ENCODE measurements at places on chromosomes 3 and 15.

GRCh38 chr3:28935146-28935545 is 345.7 kb upstream of the RBMS3 start:
- DNase-seq, result no peak

DNA sequence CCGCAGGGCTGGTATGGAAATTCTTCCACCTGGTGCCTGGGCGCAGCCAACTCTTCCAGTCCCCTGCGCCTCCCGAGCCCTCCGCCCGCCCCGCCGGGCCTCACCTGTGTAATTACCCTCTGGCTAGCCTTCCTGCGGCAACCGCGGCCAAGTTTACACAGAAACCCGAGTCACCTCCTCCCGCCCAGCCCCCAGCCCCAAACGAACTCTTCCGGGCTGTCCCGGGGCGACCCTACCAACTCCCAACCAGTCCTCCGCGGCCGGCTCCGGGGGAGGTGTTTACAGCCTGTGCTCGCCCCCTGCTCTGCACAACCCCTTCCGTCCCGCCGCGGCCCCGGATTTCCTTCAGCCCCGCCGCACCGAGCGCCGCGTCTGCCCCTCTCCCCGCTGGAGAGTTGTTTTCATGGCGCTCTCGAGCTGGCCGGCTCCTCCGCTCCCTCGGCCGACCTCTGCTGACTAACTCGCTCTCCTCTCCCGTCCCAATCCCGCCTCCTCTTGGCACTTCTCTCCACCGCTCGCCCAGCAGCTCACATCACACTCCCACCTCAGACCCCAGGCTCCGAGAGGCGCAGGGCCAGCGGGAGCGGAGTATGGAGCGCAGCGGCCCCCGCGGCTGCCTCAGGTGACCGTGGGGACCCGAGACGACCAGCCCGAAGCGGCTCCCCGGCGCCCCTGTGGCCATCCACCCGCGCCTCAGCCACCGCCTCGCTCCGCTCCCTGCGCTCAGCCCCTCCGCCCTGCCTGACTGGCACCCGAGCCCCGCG is 538 bp downstream of the ATOSA start:
- peak; percentile 44 for DNase-seq

- DNase-seq, result no peak
These were observed 59.4 kb downstream of the MCTP2 start for GRCh38 chr15:94290730-94291129.

DNA sequence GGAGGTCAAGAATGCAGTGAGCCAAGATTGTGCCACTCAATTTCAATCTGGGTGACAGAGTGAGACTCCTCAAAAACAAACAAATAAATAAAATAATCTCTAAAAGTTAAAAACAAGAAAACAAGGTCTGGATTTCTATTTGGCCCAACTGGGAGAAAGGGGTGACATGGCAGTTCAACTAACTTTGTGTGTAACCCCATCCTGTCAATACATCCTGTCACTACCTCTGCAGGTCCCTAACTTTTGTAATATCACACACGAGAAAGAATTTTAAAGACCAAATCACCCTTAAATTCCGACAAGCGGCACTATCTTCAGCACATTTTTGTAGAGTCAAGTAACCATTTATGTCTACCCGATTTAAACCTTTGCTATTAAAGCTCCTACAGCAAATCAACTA is 10.2 kb downstream of the SLTM start:
- no peak for DNase-seq

GRCh38 chr3:48518069-48518468 is 14.1 kb upstream of the SHISA5 start:
- no peak for DNase-seq

GRCh38 chr15:52113708-52114107 is 1.1 kb upstream of the BCL2L10 start:
- DNase-seq, result no peak

- no peak for DNase-seq
These were observed 626.6 kb downstream of the MCTP2 start for GRCh38 chr15:94858011-94858410.

DNA sequence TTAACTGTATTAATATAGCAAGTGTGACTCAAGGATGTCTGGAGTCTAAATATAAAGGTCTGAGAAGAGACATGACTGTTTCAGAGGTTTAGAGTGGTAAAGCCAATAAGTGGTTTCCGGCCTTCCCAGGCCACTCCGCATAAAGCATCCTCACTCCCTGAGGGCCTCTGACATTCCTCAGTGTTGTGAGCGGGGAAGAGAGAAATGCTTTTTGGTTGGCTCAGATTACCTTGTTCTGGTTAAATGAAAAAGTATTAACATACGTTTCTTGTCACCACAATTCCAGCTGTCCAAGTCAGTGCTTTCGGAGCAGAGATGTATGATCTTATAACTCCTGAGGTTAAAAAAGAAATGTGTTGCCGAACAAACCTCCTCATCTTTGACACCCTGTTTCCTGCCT is 103.8 kb downstream of the RBMS3 start:
- DNase-seq, result peak; percentile 97

GRCh38 chr3:11393401-11393800 is 121.2 kb downstream of the ATG7 start:
- no peak for DNase-seq

GRCh38 chr15:25087137-25087536 is 132.3 kb downstream of the SNRPN start:
- no peak for DNase-seq

- DNase-seq, result no peak
These were observed 12.7 kb upstream of the OXSR1 start for GRCh38 chr3:38152609-38153008.

DNA sequence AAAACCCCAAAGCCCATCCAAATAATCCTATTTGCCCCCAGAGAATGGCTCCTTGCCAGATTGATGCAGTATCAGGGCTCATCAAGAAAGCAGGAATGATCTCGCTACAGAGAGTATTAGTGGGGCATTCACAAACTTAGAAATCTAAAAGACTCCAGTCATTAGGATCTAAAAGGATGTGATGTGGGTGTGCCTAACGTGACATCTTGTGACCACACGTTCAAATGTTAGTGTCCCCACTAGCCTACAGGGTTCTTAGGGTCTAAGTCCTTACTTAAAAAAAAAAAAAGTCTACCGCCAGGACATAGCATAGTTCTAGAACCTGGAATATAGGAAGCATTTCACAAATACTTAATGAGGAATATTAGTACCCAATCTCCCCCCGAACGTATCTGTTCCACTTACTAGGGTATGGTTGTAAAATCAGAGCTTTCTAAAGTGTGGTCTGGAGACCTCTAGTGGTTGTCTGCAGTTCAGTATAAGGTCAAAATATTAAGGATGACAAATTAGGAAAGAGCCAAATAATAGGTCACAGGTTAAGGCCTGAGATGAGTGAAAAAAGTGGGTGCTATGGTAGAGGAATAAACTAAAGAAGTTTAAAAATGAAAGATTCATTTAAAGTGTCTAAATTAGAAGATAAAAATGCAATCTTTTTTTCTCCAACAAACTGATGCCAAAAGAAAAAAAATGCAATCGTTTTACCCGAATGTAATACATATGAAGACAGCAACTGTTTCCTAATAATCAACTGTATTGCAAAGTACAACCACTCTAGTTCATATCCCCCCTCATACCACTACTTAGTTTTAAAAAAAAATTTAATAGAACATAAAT is 4.2 kb upstream of the CHRM5 start:
- DNase-seq, result peak; percentile 51

GRCh38 chr15:67880651-67881182 is 40.9 kb upstream of the RNU6-1 start:
- DNase-seq, result no peak

DNA sequence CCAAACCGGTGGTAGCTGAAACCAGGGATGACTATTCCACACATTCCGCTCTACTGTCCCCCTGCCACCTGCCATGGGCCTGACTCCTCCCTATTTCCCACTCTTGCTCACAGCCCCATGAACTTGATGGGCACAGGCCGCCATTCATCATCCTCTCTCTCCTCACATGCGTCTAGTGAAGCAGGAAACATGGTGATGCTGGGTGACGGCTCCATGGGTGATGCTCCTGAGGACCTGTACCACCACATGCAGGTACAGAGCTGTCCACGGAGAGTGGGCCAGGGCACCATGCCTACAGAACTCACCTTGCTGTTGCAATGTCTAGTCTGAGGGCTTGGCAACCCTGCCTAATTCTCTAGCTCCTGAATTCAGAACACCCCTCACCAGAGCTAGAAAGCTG is 23.3 kb upstream of the MANF start:
- no peak for DNase-seq

GRCh38 chr15:62853841-62854225 is 188.7 kb upstream of the TPM1 start:
- DNase-seq, result no peak

GRCh38 chr15:101173233-101174119 is 78.4 kb downstream of the CHSY1 start:
- DNase-seq, result no peak

DNA sequence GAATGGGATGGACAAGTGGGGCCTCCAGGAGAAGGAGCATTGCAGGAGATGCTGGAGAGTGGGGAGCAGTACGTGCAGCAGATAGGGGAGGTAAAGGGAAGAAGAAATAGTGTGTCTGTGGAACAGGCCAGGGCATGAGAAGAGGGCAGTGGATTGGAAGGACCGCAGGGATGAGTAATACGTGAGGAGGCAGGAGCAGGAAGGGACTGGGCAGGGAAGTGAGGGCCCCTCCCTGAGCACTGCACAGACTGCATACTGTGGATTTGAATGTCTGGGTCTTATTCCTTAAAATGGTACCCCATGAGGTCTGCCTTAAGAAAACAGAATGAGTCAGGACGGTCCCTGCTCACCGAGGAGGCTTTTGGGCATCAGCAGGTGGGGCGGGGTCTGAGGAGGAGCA is 210.0 kb upstream of the NDN start:
- DNase-seq, result no peak

DNA sequence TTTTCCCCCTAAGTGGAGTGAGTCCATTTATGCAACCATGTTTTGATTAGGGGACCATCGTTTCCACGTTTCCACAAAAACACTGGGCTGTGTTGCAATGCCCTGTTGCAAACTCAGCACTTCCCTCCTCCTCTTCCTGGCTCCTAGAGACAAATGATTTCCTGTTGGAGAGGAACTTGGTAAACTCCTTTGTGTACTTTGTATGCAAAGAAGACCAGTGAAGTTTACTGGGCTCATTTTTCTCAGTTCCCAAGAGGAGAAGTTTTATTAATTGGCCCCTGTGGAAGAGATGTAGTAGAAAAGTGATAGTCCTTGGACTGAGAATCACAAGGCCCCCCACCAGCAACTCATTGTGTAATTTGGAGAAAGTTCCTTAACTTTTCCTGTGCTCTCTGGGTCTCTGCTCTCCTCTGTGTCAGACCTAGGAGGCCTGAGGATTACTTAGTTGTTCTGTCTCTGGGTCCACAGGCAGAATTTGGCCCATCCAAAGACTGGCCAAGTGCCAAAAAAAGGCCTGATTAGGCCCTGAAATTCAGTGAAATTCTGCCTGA is 95.0 kb downstream of the ATG7 start:
- peak; percentile 39 for DNase-seq

GRCh38 chr3:107456501-107456900 is 66.3 kb upstream of the BBX start:
- DNase-seq, result no peak

DNA sequence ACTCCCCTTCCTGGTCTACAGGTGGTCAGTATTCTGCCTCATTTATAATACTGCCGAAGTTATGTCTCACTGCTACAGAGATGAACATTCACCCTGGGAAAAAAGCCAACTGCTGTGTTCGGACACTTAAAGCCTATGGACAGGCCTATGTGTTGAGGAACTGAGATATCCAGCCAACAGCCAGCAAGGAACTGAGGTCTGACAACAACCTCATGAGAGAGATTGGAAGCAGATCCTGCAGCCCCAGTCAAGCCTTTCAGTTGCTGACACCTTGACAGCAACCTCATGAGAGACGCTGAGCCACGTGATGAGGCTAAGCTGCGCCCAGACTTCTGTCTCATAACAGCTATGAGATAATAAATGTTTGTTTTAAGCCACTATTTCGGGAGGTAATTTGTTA is 18.2 kb upstream of the FHIT start:
- no peak for DNase-seq

- DNase-seq, result no peak
These were observed 99.2 kb upstream of the VEPH1 start for GRCh38 chr3:157602424-157602823.

DNA sequence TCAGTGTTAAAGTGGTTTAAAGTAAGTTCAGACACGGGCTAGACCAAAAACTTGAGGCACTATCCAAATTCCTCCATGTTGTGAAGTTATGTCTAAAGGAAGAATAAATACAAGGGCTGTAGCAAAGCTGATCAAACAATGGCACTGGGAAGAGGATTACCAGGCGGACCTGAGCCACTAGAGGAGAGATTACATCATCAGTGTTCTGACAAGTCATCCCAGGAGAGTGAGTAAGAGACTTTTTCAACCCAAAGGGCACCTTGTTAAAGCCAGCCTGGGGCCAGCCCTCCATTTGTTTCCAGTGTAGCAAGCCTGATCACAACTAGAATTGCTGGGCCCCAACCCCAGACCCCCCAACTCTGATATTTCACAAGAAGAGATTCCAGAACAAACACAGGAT is 166.9 kb downstream of the DCLK3 start:
- no peak for DNase-seq

GRCh38 chr3:107561980-107562379 is 39.2 kb downstream of the BBX start:
- no peak for DNase-seq

DNA sequence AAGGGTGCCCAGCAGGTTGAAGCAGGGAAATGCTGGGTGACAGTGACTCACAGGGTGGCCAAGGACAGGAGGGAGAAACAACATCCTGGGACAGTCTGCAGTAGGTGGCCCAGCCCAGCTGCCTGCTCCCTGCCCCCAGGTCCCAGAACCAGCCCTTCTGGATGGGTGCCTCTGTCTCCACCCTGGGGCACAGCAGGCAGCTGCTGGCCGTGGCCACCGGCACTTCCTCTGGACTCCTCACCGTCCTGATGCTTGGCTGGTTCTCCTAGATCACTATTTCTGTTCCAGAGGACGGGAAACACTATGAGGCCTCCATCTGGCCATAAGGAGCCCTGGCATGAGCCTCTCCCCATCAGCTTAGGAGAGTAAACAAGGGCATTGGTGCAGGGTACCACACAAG is 258.9 kb downstream of the XXYLT1 start:
- no peak for DNase-seq

DNA sequence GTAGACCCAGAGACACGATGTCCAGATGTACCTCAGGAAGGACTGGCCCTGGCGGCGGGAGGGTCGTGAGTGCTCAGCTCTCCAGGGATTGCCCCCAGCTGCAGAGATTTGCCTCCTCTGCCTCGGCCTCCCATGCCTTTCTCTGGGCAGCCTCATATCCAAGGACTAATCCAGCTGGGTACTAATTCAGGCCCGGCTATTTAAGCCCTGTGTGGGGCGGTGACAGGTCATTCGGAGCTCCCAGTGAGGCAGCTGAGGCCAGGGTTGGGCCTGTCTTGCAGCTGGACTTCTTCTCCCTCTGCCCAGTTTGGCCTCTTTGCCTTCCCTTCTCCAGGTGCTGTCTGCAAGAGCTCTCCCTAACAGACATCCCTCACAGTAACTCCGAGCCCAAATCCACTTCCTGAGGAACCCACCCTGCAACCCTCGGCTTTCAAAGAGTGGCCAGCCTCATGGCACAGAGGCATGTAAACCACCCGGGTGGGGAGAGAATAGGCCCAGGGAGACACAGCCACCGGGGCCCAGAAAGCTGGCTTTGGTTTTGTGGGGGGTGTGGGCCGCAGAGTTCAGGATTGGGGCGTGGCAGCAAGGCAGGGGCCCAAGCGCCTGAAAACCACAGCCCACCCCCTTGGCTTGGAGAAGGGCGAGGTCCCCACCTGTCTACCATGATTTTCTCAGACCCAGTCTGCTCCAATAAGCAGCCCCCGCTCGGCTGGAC is 85.8 kb downstream of the PPCDC start:
- no peak for DNase-seq

- DNase-seq, result no peak
These were observed 652 bp downstream of the DUOX1 start for GRCh38 chr15:45130291-45131000.

GRCh38 chr3:194315088-194315964 is 35.8 kb downstream of the CPN2 start:
- peak; percentile 80 for DNase-seq

All from fibroblast of skin of scalp (primary cell).